ENCODE measurements at places on chromosomes 6 and 20.
A peak's percentile ranks its signal among the peaks of the same experiment; 100 is the strongest.

DNA sequence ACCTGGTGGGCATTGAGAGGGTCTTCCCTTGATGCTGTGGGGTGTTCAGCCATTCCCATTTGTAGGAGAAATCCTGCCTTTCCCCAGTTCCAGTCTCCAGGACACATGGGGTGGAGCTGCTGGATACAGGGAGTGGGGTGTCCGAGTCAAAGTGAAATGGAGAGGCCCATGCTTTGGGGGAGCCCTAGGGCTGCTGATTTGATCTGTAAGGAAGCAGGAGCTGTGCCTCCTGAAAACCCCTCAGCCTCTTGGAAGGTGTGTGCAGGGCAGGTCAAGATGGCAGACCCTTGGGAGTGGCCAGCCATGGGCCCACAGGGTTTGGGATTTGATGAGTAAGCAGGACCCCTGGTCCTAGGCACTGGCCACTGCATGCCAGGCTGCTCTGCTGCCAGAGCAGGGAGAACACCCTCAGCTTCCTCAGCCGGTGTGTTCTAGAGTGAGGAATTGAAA lies 82.0 kb downstream of the SERAC1 start:
- DNase-seq = no peak

DNA sequence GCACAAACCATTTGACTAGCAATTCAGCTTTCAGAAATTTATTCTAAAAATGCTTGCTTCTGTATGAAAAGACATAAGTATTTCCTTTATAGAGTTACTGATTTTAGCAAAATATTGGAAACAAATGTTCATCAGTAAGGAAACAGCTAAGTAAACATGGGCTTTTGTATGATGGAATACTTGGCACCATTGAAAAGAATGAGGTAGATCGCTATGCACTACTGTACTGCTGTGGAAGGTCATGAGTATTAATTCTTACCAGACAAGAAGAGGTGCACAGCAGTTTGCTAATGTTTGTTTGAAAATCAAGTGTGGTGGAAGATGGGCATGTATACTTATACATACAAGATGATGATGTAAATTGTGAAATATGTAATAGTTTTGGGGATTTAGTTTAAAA lies 73.0 kb downstream of the FARS2 start:
- no peak for DNase-seq

- DNase-seq = peak; percentile 27
Measured at GRCh38 chr6:112150363-112150762, 63.0 kb downstream of the FAM229B start.

- DNase-seq = no peak
Measured at GRCh38 chr6:5457041-5457440, 195.7 kb downstream of the FARS2 start.

- DNase-seq = no peak
Measured at GRCh38 chr6:209432-210103, 82.7 kb upstream of the DUSP22 start.

GRCh38 chr6:140017470-140017869 lies 643.0 kb upstream of the CITED2 start:
- DNase-seq = no peak

DNA sequence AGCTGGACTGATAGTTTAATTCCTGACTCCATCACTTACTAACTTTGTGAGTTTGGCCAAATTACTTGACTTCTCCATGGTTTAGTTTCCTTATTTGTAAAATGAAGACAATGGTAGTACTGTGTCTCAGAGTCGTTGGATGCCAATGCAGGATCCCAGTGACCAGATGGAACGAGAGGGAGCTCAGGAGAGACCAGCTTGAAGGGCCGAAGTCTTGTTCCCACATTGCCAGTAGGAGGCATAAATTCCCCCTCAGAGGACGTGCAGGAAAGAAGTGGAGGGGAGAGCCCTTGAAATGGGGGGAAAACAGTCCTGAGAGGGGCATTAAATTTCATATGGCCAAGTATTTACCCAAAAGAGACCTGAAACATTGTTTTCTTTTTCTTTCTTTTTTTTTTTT lies 2.1 kb upstream of the MUC22 start:
- no peak for DNase-seq

- DNase-seq = no peak
Measured at GRCh38 chr20:4601630-4602296, 119.9 kb upstream of the PRND start.

GRCh38 chr20:17225851-17226409 lies 910 bp upstream of the PCSK2 start:
- no peak for DNase-seq

- no peak for DNase-seq
Measured at GRCh38 chr6:164078532-164079274, 664.2 kb downstream of the QKI start.

DNA sequence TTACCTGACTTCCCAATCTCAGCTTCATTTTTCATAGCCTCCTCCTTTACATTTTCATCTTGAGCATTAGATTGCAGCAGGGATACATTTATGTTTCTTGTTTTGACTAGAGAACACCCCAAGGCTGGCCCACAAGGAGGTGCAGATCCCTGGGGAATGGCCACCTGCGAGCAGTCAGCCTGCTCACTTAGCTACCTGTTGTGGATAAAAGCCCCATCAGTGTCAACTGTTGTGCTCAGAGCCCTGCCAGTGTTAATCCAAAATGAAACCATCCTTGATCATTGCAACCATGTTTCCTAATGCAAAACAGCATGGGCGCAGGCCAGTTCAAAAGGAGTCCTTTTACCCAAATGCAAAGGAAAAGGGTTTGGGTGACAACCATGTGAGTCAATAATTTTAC lies 50.8 kb downstream of the CNR1 start:
- DNase-seq = no peak

DNA sequence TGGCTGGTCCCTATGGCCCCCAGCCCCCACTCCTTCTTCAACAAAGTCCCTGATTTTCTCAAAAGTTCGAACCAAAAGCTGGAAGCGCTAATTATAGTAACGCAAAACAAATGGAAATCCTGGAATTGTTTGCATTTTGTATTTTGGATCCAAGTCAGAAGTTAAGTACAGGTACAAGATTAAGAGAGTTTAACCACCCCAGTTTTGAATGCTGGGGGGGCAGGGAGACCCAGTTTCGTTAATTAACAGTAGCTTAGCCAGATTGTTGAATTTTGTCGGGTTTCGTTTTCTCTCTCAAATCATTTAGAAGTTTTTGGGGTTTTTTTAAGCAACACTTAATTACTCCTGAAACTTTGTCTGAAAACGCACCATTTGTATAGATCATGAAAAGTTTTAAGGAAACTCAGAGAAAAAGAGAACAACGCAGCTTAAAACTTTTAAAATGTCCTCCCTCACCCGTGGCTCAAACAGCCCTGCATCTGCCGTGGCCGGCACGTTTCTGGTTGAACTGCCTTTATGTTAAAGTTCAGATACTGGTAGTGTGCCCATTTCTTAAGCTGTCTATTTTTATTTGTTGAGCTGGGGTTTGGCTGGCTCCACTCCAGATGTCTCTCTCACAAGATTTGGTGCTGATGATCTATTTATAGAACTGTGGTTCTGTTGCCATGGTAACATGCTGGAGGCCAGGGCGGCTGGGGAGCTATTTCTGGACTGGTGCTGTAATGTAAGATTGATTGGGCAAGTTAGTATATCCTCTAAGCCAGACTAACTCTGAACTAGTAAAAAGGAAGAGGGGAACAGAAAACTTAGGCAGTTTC lies 55.0 kb downstream of the GNAS start:
- DNase-seq = peak; percentile 39

GRCh38 chr6:51529240-51529639 lies 558.2 kb downstream of the PKHD1 start:
- DNase-seq = no peak

DNA sequence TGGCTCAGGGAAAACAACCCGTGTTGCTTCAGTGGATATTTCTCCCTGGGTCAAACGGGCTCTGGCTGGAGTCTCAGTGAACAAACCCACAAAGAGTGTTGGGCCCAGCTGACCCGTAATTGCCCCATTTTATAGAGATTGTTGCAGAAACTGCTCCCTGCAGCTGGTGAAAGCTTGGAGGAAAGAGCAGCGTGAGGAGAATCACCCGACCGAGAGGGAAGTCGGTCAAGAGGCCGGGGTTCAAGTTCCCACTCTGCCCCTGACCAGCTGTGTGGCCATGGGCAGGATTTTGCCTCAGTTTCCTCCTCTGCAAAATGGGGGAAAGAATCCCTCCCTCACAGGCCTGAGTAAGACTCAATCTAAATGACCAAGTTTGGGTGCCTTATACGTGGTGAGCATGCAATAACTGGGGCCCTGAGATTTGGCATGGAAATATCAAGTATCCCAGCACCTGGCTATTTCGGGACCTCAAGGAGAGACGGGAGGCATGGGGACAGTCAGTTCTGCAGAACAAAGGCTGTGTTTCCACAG lies 1.7 kb upstream of the TGM2 start:
- no peak for DNase-seq

GRCh38 chr6:128456510-128457230 lies 63.7 kb downstream of the PTPRK start:
- peak; percentile 20 for DNase-seq

DNA sequence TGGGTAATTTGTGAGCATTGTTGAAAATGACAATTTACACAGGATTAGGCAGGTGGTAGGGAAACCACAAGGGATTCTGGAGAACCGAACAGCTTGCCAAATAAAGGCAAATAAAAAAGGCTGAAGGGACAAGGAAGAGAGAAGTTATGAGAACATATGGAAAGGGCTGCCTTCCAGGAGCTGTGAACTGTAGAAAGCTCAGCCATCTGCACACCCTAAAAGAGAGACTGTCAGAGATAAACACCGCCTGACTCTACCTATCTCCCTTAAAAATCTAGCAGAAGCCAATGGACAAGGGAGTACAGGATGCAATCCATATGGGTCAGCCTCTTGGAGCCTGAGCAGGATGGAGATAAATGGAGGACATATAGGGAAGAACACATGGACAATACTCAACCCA lies 12.7 kb upstream of the SLC17A1 start:
- DNase-seq = peak; percentile 77

DNA sequence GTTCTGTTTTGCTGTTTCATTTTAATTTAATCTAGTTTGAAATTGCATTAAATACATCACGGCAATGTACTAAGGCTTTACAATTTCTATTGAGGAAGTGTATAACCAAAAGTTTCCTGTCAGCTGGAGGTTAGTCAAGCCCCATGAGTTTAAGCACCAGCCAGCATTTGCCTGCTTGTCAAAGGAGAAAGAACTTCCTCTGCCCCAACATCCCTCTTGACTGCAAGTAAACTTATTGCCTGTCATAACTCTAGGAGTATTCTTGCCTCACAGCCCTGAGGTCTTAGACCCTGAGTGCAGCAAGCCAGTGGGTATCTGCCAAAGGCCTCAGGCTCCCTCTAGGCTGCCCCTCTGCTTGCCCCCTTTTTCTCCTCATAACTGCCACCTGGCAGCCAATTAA lies 106.7 kb upstream of the INSM1 start:
- DNase-seq = no peak

- DNase-seq = peak; percentile 42
Measured at GRCh38 chr6:92777146-92777740, 642.1 kb downstream of the EPHA7 start.

GRCh38 chr6:21522797-21523456 lies 70.6 kb upstream of the SOX4 start:
- DNase-seq = no peak

- DNase-seq = no peak
Measured at GRCh38 chr6:21507811-21508210, 85.7 kb upstream of the SOX4 start.

- no peak for DNase-seq
Measured at GRCh38 chr6:117960877-117961276, 53.8 kb downstream of the SLC35F1 start.

GRCh38 chr20:64159711-64160110 lies 4.5 kb upstream of the MYT1 start:
- no peak for DNase-seq

DNA sequence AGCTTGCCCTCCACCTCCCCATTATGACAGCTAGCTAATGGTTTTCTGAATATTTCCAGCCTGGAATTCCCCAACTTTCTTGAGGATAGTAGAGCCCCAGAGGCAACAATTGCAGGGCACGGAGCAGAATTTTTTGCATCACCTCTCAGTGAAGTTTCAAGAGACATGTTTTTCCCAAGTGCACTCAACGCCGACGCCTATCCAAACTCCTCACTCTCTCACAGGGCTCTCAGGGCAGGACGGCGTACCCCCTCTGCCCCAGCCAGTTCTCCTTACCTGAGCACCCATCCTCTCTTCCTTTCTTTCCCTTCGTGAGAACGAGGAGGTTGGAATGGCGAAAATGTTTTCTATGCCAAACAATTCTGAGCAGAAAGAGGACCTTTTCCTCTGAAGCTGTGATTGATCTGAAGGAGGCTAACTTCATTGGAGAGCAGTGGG lies 83.1 kb upstream of the FOXQ1 start:
- no peak for DNase-seq

DNA sequence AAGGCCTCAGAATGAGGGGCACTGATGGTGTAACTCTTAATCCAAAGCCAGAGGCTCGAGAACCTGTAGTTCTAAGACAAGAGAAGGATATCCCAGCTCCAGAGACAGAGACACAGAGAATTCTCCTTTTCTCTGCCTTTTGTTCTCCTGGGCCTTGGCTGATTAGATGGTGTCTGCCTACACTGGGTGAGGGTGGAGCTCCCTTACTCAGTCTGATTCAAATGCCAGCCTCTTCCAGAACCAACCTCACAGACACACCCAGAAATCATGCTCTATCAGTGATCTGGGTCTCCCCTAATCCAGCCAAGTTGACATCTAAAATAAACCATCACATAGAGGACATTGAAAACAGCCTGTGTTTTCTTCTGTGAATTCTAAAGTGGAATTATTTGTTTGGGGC lies 68.0 kb upstream of the SMIM28 start:
- DNase-seq = no peak

- no peak for DNase-seq
Measured at GRCh38 chr6:14361297-14361696, 243.7 kb downstream of the CD83 start.

DNA sequence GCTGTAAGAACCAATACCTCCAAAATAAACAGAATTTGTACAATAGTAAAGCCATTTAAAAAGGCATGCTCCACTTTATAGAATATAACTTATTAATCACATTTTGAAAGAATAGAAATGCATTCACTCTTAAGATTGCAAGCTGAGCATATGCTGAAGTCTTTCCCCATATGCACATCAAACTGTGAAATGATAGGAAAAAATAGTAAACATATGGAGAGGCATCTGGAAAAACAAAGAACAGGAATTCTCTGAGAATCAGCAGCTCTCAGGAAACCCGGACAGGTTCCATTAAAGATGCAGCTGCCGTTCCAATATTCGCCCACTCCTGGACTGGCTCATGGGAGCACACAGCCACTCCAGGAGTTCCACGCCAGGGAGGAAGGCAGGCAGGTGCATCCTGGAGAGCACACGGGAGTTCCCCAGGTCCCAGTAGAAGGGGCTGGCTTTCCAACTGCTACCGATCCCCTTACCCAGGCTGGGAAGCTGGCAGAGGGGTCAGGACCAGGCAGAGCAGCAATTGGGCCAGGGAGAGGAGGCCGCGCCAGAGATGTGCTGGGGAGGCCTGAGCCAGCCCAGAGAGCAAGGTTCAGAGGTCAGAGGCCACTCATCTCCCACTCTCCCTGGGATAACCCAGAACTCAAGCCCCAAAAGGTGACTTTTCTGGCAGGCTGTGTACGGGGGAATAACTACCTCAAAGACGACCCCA lies 111.1 kb downstream of the DLL1 start:
- DNase-seq = peak; percentile 79
